Pancreas (tissue), 10 donors: ENCODE measurements at places on chromosomes 5 and 9. TPM values are rescaled to one million over a fixed set of nuclear protein-coding genes. Genes with fewer than 3 reads are reported as not detected.

NIM1K gene
- not detected for total RNA-seq

ECSCR gene
- total RNA-seq, result 1.2 TPM

BTNL3 gene
- total RNA-seq, result 0.14 TPM

SERF1A gene
- total RNA-seq, result 1.9 TPM

NOXA1 gene
- 6.6 TPM for total RNA-seq

- no peak overlapping the region for H3K4me3 ChIP-seq
- DNase-seq, result no peak
- no peaks in the 10 kb centered on the region for H3K27me3 ChIP-seq
- H3K36me3 ChIP-seq, result no peaks in the 10 kb centered on the region
- H3K4me1 ChIP-seq, result no peaks in the 10 kb centered on the region
Observed at GRCh38 chr5:168820874-168821273, 241.7 kb upstream of the PANK3 start.

DNA sequence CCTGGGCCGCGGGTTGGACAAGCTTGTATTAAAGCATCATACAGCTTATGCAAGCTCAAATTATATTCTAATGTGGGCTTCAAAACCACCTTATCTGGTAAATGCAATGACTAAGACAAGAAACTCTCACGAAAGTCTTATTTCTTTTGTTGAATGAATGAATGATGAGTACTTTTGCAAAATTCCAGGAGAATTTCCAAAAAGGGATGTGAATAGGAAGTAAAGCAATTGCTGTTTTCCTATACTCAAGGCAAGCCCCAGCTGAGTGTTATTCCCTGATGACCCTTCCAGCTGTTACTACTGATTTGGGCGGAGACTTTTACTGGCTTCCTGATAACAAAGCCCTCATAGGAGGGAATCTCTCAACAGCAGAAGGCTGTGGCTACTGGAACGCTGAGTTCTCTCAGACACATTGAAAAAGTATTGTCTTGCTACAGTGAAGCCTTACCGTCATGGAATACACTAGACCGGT lies 162.8 kb downstream of the SREK1 start:
- no peak for DNase-seq
- no peaks in the 10 kb centered on the region for H3K27me3 ChIP-seq
- H3K4me3 ChIP-seq, result no peak overlapping the region
- no peak overlapping the region for H3K27ac ChIP-seq
- H3K36me3 ChIP-seq, result no peaks in the 10 kb centered on the region

DNA sequence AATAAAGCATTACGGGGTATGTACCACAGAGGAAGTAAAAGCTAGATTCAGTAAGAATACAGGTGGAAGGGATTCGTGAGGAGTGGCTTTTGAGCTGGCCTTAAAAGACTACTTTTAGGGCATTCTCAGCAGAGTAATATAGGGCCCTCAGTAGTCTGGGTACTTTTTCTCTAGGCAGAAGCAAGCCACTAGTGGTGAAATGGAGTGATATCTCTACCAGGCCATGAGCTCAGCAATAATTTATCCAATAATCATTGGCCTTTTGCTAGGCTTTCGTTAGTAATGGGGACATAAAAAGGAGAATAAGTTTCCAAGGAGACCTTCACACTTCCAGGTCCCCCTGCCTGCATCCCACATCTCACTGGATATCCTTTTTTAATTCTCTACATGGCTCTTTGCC lies 1.7 kb downstream of the POLR3G start:
- no peaks in the 10 kb centered on the region for H3K36me3 ChIP-seq
- H3K4me3 ChIP-seq, result no peak overlapping the region
- peaks cover 14% of the 10 kb centered on the region for H3K4me1 ChIP-seq
- no peaks in the 10 kb centered on the region for H3K27me3 ChIP-seq
- DNase-seq, result no peak
- H3K27ac ChIP-seq, result no peak overlapping the region

- H3K4me3 ChIP-seq, result no peak overlapping the region
- H3K4me1 ChIP-seq, result no peaks in the 10 kb centered on the region
- H3K36me3 ChIP-seq, result no peaks in the 10 kb centered on the region
- no peak overlapping the region for H3K27ac ChIP-seq
- no peaks in the 10 kb centered on the region for H3K27me3 ChIP-seq
- DNase-seq, result no peak
Observed at GRCh38 chr9:87812375-87813118, 70.1 kb upstream of the SPATA31E1 start.

- no peak overlapping the region for H3K4me3 ChIP-seq
- no peak for DNase-seq
- no peaks in the 10 kb centered on the region for H3K4me1 ChIP-seq
- H3K36me3 ChIP-seq, result peaks cover 6% of the 10 kb centered on the region
- no peaks in the 10 kb centered on the region for H3K27me3 ChIP-seq
Observed at GRCh38 chr9:97900738-97901565, 21.3 kb downstream of the TRMO start.

DNA sequence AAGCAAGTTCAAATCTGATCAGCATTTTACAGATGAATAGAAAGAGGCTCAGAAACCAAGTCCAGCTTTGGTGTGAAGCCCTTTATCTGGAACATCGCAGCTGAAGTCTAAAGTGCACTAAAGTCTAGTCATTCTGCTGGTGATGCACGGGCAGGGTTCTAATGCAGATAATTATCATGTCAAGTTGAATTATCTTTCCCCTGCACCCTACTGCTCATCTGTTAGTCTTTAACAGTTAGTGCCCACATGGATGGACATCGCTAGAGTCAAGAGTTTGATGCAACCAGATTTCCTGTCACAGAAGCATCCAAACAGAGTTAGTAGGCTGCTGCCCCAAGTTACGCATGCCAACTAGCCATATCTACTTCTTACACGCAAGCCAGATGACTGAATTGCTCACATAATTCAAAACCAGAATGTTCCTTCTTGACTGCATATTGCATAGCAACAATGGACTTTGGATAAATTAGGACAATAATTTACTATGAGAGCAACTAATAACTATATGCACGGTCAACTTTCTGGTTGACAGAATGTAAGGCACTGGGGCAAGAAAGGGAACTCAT lies 1.6 kb upstream of the TOMM5 start:
- peaks cover 8% of the 10 kb centered on the region for H3K4me1 ChIP-seq
- no peaks in the 10 kb centered on the region for H3K36me3 ChIP-seq
- no peak overlapping the region for H3K27ac ChIP-seq

GRCh38 chr9:79120533-79120932 lies 451.2 kb upstream of the TLE4 start:
- H3K36me3 ChIP-seq, result no peaks in the 10 kb centered on the region
- H3K27me3 ChIP-seq, result no peaks in the 10 kb centered on the region
- H3K27ac ChIP-seq, result no peak overlapping the region
- no peak overlapping the region for H3K4me3 ChIP-seq
- no peaks in the 10 kb centered on the region for H3K4me1 ChIP-seq
- DNase-seq, result no peak

DNA sequence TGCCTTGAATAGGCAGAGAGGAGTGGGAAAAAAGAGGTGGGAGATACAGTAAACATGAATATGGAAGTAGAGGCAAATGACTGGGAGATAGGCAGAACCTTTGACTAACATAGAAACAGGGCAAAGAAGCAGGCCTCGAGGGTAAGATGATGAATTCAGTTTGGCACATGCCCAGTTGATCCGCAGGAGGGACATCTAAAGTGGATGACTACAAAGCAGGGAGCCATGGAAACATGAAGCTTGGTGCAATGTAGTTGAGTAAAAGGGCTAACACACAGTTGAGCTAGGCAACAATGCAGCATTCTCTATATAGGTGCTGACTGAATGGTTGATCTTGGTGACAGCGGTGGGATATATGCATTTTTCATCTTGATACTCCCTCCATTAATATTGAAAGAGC lies 253.8 kb downstream of the DMRT2 start:
- no peaks in the 10 kb centered on the region for H3K36me3 ChIP-seq
- no peak overlapping the region for H3K4me3 ChIP-seq
- no peaks in the 10 kb centered on the region for H3K27me3 ChIP-seq
- no peaks in the 10 kb centered on the region for H3K4me1 ChIP-seq

DNA sequence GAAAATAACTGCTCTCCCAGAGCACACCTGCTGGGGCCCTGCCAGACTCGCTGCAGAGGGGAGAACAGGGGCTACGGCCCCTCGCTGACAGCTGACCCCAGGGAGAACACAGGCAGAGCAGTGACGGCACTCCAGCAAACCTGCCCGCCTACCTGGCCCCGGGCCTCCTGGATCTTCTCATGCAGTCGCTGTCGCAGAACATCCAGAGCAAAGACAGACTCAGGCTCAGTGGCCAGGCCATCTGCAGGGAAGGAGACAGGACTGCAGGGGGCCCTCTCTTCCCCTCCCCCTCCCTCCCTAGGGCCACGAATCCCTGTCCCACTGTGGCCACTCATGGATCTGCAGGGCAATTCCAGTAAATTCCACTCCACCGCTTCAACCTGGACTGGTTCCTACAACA lies 2.4 kb downstream of the SURF6 start:
- no peak overlapping the region for H3K4me3 ChIP-seq
- H3K4me1 ChIP-seq, result peaks cover 8% of the 10 kb centered on the region
- no peak overlapping the region for H3K27ac ChIP-seq

DNA sequence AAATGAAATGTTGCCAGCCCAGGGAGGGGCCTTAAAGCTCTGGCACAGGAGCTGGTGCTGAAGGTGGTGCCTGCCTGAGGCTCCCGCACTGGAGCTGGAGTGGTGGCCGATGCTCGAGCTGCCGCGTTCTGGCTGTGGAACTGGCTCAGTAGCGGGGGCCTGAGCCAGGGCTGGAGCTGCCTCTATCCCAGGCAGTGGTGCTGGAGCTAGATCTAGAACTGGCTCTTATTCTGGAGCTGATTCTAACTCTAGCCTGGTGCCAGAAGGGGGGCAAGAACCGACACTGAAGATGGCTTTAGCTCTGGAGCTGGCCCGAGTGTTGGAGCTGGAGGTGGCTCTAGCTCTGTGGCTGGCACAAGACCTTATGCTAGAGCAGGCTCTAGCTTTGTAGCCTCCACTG lies 19.2 kb downstream of the OBP2B start:
- no peak overlapping the region for H3K4me3 ChIP-seq
- H3K4me1 ChIP-seq, result no peaks in the 10 kb centered on the region
- H3K27me3 ChIP-seq, result no peaks in the 10 kb centered on the region

- no peaks in the 10 kb centered on the region for H3K36me3 ChIP-seq
- H3K4me1 ChIP-seq, result peaks cover 44% of the 10 kb centered on the region
- H3K27me3 ChIP-seq, result no peaks in the 10 kb centered on the region
- peak overlapping the region; percentile 98 for H3K27ac ChIP-seq
Observed at GRCh38 chr9:75088646-75089372, 495 bp downstream of the OSTF1 start.
